Activated T-helper 1 cell treated with anti-CD3 and anti-CD28 coated beads, Interleukin-2, amount 50 U/mL, for 16 hours (primary cell): ENCODE measurements at places on chromosomes 2 and 18.

GRCh38 chr2:187547353-187547979, 6.8 kb downstream of the TFPI start:
- no peak for DNase-seq

GRCh38 chr2:7795778-7796563, 878.8 kb downstream of the RNF144A start:
- DNase-seq, result no peak

- no peak for DNase-seq
Measured at GRCh38 chr2:159557437-159558034, 58.8 kb downstream of the BAZ2B start.

- no peak for DNase-seq
Measured at GRCh38 chr2:9753665-9754531, 89.4 kb upstream of the TAF1B start.

DNA sequence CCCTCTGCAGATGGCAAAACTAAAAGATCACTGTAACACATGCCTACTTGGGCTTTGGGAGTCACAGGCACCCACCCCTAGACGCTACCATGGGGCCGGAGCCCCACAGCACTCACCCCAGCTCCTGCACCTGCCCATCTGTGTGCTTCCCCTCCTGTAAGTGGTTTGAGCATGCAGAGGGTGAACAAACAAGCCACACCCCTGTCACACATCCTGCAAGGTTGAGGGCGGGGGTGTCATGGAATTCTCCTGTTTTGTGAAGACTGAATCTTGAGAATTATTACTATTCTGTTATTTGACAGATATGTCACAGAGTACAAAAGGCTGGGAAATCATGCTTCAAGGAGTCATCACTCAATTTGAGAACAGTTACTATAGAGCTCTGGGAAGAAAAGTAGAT, 60.9 kb downstream of the RFTN2 start:
- DNase-seq, result no peak

- DNase-seq, result no peak
Measured at GRCh38 chr2:47177043-47177565, 22.0 kb upstream of the STPG4 start.

GRCh38 chr2:106208399-106208798, 14.3 kb upstream of the UXS1 start:
- DNase-seq, result no peak

DNA sequence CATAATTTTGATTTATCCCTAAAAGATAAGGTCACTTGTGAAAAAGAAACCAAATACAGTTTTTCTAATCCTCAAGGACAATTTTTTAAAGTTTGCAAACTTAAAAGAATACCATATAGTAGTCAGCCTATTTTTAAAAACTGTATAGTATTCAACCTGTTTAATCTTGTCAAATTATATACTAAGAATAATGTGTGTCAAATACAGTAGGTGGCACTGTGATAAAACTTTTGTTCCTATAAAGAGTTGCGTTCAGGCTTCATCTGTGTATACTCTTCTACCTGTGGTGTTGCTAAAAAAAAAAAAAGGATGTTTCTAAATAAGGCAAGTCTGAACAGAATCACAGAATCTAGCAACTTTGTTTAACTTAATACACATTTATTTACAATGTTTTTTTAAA, 68.6 kb downstream of the CCDC138 start:
- DNase-seq, result no peak

DNA sequence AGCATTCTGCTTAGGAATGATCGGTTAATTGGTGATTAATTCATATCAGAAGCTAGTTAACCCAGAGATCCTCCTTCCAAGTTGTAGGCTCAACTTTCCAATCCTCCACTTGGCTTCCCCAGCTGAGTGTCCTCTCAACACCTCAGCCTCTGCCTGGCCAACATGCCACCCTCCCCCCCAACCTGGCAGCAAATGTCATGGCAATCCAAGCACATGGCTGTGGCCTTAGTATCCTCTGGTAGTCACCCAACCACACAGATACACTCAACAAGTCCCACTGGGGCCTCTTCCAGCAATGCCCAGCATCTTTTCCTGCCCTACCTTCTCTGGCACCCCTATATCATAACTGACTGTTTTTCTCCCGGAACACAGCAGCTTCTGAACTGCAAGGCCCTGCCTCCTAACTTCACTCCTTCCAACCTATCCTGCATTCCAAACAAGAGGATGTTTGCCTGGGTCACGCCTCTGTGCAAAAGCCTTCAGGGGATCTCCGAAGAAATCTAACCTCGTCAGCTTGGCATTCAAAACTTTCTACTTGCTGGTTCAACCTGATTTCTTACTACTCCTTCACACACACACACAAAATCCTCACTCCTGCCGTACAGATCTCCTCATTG, 195.0 kb downstream of the CYP26B1 start:
- no peak for DNase-seq

- no peak for DNase-seq
Measured at GRCh38 chr2:46232860-46233259, 64.3 kb upstream of the EPAS1 start.

DNA sequence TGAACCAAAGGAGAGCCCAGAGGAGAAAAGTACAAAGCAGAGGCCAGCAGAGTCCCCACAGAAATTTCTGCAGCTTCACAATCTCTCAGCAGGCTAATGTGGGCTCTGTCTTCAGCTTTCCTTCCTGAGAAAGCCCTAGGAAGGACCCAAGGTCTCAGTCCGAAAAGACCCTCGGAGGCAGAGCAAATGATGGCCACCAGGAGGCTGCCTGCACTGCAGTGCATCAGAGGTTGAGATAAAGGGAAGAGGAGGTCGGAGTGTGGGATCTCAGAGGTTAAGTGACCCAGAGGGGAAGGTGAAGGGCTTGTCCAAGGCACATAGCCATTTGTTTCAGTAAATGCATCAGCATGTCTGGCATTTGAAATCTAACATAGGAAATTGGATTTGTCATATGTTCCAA, 299.1 kb upstream of the SLC14A2 start:
- no peak for DNase-seq

DNA sequence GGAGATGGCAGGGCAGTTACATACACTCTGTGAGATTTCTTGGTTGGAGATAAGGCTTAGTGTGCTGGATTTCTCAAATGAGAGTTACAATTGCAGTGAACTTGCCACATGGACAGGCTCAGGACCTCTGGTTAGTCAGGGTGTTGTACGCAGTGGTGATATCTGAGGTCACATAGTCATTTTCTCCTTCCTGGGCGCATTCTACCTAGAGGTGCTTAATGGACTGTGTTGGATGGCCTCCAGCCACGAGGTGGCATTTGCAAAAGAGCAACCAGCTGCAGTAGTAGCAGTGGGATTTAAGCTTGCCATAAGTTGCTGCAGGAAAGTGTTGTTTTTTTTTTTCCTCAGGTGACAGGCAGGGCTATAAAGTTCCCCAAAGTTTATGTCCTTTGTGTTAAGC, 173.8 kb upstream of the TMEM200C start:
- DNase-seq, result no peak

DNA sequence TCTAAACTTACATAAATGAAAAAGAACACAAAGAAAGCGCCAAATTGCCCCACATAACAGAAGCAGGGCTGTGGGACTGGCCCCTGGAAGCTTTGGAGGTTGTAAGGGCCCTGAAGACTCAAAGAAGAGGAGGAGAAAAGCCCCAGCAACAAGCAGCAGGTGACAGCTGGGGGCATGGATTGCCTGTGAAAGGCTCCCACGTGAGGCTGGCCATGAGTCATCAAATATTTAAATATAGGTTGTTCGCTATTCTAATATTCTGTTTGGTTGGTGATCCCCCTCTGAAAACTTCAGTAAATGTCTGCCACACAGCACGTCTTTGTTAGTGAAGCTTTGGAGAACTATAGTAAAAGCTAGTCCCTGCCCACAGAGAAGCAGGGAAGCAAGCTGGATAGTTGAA, 132.4 kb downstream of the MREG start:
- no peak for DNase-seq

- no peak for DNase-seq
Measured at GRCh38 chr2:120802158-120802557, 66.5 kb downstream of the GLI2 start.
